ENCODE measurements at places on chromosomes 3 and 15. TPM values are rescaled to one million over a fixed set of nuclear protein-coding genes. Genes with fewer than 3 reads are reported as not detected.
A peak's percentile ranks its signal among the peaks of the same experiment; 100 is the strongest.

Gene MYO5A
- 7.9 TPM for total RNA-seq

Gene USP4
- total RNA-seq: 39.4 TPM

Gene RBP2
- not detected for total RNA-seq

Gene GCHFR
- total RNA-seq: 8.1 TPM

Gene OXSR1
- total RNA-seq: 24.6 TPM

Gene TRH
- not detected for total RNA-seq

Gene FANCD2OS
- total RNA-seq: not detected

Gene TSEN2
- total RNA-seq: 24.1 TPM

Gene SIDT1
- total RNA-seq: 0.62 TPM

Gene MGLL
- 74.1 TPM for total RNA-seq

Gene IL20RB
- total RNA-seq: 0.43 TPM

DNA sequence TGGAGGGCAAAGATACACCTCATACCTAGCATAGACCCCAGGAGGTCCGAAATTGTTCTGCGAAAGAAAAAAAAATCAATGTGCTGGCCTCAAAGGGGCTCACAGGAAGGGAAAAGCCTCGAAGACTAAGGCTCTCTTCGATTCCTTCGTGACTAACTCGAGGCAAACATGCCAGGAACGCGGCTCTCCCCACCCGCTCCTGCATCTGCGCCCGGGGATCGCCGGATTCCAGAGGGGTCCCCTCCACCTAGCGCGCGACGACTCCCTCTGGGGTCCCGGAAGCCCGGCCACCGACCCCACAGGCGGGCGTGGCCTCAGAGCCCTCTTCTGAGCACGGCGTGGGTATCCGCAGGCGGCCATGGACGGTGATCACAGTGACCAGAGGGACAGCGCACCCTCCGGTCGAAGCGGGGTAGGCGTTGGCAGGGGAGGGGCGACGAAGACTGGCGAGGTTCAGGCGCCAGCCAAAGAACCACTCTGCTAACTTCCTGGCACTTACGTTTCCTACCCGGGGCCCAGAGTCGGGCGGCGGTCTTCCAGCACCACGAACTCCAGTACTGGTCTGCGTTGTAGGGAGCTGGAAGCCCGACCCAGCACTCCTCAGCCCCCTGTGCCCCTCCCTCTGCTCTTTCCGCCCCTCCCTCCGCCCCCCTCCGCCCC lies 515 bp upstream of the EIF3J start:
- peak; percentile 93 for DNase-seq

GRCh38 chr3:196559826-196560225 lies 8.5 kb downstream of the WDR53 start:
- no peak for DNase-seq

DNA sequence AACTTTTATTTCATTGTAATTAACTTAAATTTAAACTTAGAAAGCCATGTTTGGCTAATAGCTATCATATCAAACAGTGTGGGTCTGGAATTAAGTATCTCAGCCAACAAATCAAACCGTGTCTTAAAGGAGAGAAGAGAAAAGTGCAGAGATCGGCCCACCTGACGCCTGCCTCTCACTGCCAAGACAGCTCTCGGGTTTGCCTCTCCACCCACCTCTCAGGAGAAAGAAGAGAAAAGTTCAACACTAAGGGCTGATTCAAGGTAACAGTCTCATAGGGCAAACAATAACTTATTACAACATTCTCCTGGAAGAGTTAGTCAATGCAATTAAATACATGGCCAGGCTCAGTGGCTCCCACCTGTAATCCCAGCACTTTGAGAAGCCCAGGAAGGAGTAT lies 64.8 kb upstream of the PRR20G start:
- no peak for DNase-seq

- no peak for DNase-seq
Measured at GRCh38 chr3:138890555-138891187, 55.9 kb upstream of the PIK3CB start.

GRCh38 chr15:83850501-83851245 lies 196.8 kb downstream of the ADAMTSL3 start:
- DNase-seq: no peak

DNA sequence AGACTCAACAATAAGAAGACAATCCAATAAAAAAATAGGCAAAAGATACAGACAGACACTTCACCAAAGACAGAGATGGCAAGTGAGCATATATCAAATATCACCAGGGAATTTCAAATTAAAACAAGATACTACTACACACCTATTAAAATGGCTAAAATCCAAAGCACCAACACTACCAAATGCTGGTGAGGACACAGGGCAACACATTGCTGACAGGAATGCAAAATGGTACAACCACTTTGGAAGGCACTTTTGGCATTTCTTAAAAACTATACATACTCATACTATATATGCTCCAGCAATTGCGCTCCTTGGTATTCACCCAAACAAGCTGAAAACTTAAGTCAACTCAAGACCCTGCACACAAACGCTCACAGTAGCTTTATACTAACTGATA lies 12.9 kb downstream of the DLG1 start:
- no peak for DNase-seq

DNA sequence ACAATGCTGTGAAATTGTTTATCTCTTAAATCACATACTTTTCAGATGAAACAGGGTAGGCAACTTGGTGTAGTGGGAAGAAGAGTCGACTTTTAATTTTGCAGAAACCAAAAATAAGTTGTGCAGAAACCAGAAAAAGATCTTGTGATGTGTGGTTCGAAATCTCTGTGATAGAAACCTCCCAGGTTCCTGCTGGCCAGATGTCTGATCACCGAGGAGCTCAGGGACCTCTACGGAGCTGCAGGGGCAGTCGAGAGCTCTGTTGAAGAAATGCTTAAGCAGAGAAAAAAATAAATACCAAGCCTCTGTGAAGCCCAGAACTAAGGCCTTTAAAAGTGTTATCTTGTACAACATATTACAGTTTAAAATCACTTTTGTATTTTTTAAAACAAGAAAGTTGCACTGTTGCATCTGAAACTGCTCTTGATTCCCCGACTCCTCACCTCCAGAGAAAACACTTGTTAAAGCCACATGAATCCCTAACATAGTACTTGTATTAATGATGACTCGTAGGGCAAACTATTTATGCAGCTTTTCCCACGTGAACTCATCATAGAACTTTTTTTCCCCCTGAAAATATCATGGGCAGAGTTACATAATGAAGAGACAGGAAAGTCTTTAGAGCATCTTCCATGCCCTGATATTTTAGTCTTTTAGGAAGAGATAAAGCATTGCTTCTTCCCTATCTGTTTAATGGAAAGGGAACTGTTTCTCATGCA lies 51.3 kb downstream of the CCK start:
- no peak for DNase-seq

DNA sequence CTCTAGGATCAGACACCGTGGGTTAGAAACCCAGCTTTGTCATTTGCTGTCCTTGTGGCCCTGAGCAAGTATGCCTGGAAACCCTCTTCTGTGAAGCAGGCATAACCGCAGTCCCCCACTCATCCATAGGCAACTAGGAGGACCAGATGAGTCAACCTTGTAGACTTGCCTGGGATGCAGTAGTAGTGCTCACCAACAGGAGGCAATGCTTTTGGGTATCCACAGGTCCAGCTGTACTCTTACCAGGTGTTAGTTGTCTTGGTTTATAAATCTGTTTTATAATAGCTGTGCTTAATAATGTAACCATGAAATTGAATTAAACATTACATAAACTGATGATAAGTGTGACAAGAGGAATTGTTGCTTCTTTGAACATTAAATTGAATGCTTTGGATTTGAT lies 389.3 kb downstream of the IL20RB start:
- DNase-seq: no peak

GRCh38 chr3:51813539-51813938 lies 34.5 kb upstream of the IQCF6 start:
- peak; percentile 74 for DNase-seq

- DNase-seq: no peak
Measured at GRCh38 chr3:129657261-129658046, 51.0 kb upstream of the PLXND1 start.

DNA sequence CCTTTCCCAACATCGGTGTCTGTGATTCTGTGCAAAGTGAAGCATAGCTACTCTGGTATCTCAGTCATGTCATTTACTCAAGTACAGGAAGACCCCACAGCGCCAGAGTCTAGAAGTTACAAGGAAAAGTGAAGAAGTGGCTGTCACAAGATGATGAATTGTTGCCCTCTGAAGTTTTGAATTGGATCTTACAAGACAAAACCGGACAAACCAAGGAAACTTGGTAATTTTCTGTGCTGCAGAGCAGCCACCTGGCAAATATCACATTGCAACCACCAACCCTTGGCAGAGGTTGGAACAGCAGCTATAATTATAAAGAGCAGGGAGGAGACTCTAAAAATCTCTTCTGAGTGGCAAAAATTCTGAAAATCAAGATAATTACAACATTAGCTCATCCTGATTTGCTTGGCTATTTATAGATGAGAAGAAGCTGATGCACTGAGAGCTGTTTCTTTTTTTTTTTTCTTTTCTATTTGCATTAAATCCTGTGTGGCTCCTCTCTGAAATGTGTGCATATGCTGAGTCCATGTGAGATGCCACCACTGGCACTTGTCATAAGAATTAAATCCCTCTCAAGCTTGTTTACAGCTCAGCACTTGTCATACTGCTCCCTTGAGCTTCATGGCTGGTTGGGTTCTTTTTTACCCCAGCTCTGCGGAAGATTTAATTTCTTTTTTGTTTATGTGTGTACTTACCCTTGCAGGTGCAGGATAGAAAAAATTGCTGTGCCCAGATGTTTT lies 68.0 kb upstream of the MNS1 start:
- DNase-seq: no peak

DNA sequence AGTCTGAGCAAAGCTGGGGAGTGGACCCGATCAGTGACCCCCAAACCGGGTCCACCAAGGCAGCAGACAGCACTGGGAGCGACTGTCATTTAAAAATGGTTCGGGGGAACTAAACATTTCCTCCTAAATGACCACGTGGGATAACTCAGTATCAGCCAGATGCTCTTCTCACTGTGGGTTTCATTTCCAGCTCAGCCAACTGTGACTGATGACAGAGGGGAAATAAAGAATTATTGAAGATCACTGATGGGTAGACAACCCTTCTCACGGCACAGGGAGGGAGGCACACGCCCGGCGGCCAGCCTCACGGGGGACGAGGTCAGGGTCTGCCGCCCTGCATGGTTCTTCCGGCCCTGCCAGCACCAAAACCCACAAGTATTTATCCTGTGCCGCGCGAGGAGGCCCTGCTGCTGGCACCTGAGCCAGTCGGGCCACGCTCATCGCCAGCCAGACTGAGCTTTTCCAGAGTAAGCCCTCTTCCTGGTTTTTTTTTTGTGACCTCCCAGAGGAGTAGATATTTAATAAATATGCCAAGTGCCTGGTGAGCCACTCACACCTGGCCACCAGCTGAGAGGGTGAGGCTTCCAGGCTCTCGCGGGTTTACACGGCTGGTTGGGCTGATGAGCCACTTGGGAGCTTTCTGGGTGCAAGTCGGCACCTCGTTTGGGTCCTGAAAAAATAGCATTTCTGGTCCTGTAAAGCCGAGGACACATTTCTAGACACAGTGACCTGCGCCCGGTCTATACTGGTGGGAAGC lies 6.2 kb downstream of the MELTF start:
- DNase-seq: no peak

DNA sequence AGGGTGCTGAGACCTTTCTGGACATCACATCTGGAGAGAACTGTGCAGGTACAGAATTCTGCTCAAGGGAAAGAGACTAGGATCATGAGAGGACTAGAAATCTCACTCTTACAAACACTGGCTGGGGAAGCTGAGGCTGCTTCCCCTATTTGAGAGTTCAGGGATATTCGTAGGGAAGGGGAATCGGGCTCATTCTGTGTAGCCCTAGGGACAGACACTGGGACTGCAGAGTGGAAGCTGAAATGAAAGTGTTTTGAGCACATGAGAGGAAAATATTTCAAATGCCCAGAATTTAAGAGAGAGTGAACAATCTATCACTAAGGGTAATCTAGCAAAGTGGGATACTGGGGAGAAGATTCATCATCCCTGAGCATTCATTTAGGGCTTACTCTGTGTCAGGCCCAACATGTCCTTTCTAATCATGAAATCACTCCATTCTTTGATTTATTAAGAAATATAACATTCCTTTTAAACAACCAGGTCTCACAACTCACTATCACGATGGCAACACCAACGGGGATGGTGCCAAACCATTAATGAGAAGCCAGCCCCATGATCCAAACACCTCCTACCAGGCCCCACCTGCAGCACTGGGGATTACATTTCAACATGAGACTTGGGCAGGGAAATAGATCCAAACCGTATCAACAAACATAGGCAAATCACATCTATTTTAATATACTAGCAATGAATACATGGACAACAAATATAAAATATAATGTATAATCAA lies 63.0 kb downstream of the CPN2 start:
- DNase-seq: no peak

GRCh38 chr3:149501524-149501923 lies 27.0 kb downstream of the TM4SF4 start:
- no peak for DNase-seq

GRCh38 chr15:68387381-68388143 lies 44.4 kb downstream of the ITGA11 start:
- DNase-seq: no peak

- DNase-seq: no peak
Measured at GRCh38 chr3:173003471-173003870, 137.6 kb downstream of the SPATA16 start.

- DNase-seq: no peak
Measured at GRCh38 chr3:16665282-16665741, 60.1 kb upstream of the DAZL start.

DNA sequence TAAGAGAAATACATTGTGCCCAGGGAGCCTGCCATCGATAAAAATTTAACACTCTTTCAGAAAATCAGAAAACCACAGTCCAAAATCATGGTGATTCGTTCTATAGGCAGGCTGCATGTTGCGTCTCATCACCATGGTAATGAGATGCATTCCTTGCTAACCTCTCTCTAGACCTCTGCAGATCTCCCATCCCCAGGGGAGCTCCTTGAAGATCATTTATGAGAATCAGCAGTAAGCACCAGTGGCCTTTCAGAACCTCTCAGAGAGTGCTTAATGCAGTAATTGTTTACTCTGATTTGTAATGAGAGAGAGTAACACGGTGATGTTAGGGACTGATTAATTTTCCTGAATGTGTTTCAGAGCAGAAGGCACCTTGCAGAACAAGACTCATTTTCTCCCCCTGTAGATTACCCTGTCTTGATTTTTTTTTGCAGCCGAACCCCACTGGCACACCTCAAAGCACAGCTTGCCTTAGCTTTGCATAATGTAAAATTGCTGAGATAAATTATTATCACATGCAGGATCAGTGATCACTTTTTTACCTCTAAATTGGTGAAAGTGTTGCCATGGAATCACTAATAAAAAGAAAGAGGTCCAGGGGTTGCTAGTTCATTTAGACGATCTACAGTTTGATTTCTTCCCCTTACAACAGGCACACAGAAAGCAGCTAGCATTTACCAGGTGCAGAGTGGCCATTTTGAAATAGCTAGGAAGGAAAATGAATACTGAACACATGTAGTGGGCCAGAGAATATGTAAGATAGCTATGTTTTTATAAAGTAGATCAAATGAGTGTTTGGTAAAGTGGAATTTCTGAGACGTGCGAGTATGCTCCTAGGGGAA lies 98.9 kb upstream of the CHL1 start:
- no peak for DNase-seq
